Naive thymus-derived CD8-positive, alpha-beta T cell (primary cell): ENCODE measurements at places on chromosomes 3 and 15. TPM values are rescaled to one million over a fixed set of nuclear protein-coding genes. Genes with fewer than 3 reads are reported as not detected.

- H3K27ac ChIP-seq: no peak overlapping the region
- no peaks in the 10 kb centered on the region for H3K36me3 ChIP-seq
- no peaks in the 10 kb centered on the region for H3K27me3 ChIP-seq
Observed at GRCh38 chr3:52353291-52353855, 37.3 kb downstream of the DNAH1 start.

GRCh38 chr15:46344915-46345314 is 710.1 kb downstream of the SQOR start:
- no peaks in the 10 kb centered on the region for H3K4me1 ChIP-seq
- H3K27me3 ChIP-seq: no peaks in the 10 kb centered on the region
- H3K27ac ChIP-seq: no peak overlapping the region
- no peak overlapping the region for H3K4me3 ChIP-seq

GRCh38 chr3:129609591-129610182 is 3.2 kb upstream of the PLXND1 start:
- no peaks in the 10 kb centered on the region for H3K36me3 ChIP-seq
- peak overlapping the region; percentile 3 for H3K27ac ChIP-seq
- H3K4me3 ChIP-seq: no peak overlapping the region
- peaks cover 5% of the 10 kb centered on the region for H3K27me3 ChIP-seq

GRCh38 chr3:171204942-171205341 is 178.4 kb upstream of the SLC2A2 start:
- no peak overlapping the region for H3K27ac ChIP-seq
- H3K27me3 ChIP-seq: no peaks in the 10 kb centered on the region
- peaks cover 53% of the 10 kb centered on the region for H3K36me3 ChIP-seq

DNA sequence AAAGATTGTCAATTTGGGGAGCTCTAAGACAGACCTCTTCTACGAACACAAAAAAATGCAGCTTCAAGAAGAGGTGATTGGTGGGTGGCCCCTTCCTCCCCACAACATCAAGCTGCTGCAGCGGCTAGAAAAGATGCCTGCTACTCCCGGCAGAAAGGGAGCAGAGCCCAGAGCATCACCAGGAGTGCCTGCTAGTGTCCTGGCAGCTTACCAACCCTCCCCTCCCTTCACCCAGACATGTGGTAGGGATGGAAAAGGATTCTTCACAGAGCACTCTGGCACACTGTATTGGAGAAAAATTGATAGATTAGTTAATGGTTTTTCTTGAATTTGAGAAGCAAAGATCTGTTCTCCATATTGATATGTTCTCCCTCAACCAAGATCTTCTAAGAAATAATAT is 10.8 kb downstream of the IP6K1 start:
- H3K27ac ChIP-seq: no peak overlapping the region
- H3K4me3 ChIP-seq: no peak overlapping the region
- no peak for DNase-seq
- H3K27me3 ChIP-seq: no peaks in the 10 kb centered on the region
- no peaks in the 10 kb centered on the region for H3K36me3 ChIP-seq

Gene SI
- total RNA-seq: not detected

GRCh38 chr15:62809115-62809967 is 233.2 kb upstream of the TPM1 start:
- no peak overlapping the region for H3K27ac ChIP-seq
- no peaks in the 10 kb centered on the region for H3K27me3 ChIP-seq
- no peak overlapping the region for H3K4me3 ChIP-seq

DNA sequence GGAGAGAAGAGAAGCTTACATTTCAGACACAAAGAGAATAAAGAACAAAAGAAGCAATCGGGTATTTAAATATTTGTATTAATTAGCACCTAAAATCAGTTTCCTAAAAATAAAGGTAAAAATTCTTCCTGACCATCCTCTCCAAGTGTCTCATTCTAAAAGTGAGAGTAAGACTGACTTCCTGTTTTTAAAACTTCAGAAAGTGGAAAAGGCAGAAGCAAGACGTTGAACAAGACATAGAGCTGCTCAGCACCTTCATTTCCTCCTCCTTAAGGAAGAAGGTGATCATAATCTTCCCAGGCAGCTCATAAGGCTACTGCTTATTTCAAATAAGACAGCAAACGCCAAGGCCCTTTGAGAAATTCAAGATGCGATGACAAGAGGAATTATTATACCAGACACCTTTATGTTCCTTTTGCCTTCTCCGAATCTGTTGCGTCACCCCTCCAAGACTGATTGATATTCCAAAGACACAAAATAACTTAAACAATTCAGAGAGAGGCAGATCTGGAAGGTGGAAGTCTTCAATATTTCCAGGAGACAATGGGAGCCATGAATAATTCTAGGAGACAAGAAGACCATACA is 238.8 kb upstream of the TLE3 start:
- no peak overlapping the region for H3K27ac ChIP-seq
- no peak overlapping the region for H3K4me3 ChIP-seq
- H3K4me1 ChIP-seq: peaks cover 4% of the 10 kb centered on the region
- peaks cover 2% of the 10 kb centered on the region for H3K27me3 ChIP-seq
- no peak for DNase-seq

Gene LRTM1
- total RNA-seq: not detected

Gene GXYLT2
- total RNA-seq: not detected

Gene FGF12
- total RNA-seq: not detected

Gene ALDH1L1
- total RNA-seq: not detected

GRCh38 chr3:12663401-12663935 is 449 bp downstream of the RAF1 start:
- H3K27ac ChIP-seq: peak overlapping the region; percentile 99
- DNase-seq: no peak
- peak overlapping the region; percentile 99 for H3K4me3 ChIP-seq
- no peaks in the 10 kb centered on the region for H3K27me3 ChIP-seq
- H3K4me1 ChIP-seq: peaks cover 48% of the 10 kb centered on the region

DNA sequence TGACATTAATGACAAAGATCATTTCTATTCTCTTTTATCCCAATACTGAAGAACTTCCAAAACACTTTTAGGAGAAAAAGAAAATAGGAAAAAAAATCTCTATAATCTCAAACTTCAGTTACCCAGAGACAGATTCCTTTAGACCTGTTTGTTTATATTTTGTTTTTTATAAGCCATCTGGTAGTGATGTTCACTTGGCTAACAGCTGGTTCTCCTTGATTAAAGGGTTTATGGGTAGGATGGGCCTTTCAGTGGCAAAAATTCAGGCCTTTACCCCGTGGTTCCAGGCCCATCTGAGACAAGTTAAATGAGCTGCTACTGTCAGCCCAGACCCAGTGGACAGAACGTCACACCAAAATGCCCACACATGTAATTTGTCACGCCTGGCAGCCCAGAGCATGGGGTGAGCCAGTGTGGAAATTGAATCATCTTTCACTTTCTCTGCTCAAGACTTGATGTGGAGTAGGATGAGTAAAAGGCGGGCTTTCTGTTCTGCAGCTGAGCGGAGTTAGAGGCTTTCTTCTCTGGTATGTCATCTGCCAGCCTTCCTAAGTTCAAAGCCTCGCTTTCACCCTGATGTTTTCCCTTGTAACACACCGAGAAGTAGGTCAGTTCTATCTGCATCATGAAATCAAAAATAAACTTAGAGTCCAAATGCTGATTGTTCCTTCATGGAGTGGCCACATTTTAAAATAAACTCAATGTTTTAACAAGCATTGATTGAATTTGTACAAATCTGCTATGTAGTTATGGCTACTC is 62.5 kb upstream of the SKOR1 start:
- H3K36me3 ChIP-seq: peaks cover 12% of the 10 kb centered on the region
- H3K27me3 ChIP-seq: no peaks in the 10 kb centered on the region
- H3K27ac ChIP-seq: peak overlapping the region; percentile 79
- peak overlapping the region; percentile 37 for H3K4me3 ChIP-seq
- peaks cover 22% of the 10 kb centered on the region for H3K4me1 ChIP-seq
- DNase-seq: no peak

DNA sequence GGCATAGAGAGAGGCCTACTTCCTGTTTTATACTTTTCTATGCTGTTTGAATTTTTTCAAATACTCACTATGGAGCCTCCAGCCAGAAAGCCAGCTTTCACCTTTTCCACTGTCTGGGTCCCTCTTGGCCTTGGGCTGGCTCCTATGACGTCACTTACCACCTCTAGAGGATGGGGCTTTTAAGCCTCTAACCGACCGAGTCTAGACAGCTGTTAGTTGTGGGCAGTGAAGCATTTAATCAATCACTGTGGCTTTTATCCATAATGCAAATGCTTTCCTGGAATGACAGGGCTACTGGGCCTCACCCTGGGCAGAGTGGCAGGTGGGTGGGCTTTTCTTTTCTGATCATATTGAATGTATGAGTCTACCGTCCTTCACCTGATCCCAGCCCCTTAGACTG is 61.9 kb downstream of the LRRK1 start:
- H3K27ac ChIP-seq: no peak overlapping the region
- H3K36me3 ChIP-seq: peaks cover 26% of the 10 kb centered on the region
- no peak for DNase-seq
- no peaks in the 10 kb centered on the region for H3K4me1 ChIP-seq
- H3K4me3 ChIP-seq: no peak overlapping the region

Gene CERS3
- total RNA-seq: 1.3 TPM

GRCh38 chr3:38628835-38629234 is 20.7 kb downstream of the SCN5A start:
- no peak overlapping the region for H3K4me3 ChIP-seq
- H3K27ac ChIP-seq: no peak overlapping the region
- no peaks in the 10 kb centered on the region for H3K27me3 ChIP-seq
- no peaks in the 10 kb centered on the region for H3K36me3 ChIP-seq

- H3K4me3 ChIP-seq: no peak overlapping the region
- DNase-seq: no peak
- H3K27ac ChIP-seq: no peak overlapping the region
- no peaks in the 10 kb centered on the region for H3K27me3 ChIP-seq
- H3K4me1 ChIP-seq: peaks cover 21% of the 10 kb centered on the region
Observed at GRCh38 chr15:74837482-74838136, 5.3 kb downstream of the ULK3 start.

DNA sequence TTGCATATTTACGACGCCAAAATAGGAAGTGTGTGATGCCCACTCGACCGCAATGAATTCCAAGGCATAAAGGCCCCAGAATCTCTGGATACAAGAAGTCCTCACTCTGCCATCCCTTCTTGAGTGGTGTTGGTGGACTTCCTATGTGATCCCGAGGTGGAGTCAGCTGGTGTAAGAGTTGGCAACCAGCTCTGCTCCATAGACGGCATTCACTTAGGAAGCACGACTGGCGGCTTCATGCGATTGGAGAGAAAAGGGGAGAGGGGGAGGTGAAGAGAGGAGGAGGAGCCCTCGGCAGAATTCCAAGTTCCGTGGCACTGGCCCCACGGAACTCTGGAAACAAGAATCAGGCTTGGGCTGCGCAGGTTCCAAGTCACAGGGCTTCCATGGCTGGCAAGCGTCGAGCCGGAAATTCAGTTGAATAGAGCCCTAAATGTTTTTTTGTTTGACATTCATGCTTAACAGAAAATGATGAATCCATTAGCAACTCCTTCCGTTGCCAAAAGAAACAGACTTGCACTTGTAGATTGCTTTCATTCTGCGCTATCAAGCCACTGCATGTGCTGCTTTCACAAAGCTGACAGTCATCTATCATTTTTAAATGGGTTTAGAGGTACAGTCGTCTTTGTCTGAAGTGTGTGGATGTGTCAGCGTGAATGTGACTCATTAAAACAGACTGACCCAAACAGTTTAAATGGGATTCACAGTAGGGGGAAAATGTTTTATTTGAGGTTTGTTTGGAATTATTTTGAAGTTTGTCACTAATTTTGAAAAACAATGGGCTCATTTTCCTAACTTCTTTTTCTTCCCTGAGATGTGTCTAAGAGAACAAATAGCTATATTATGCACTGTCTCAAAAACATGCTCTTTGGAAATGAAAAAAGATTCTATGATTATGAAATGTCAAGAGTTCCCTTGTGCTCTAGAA is 428.3 kb upstream of the ATP11B start:
- DNase-seq: no peak
- no peaks in the 10 kb centered on the region for H3K4me1 ChIP-seq
- no peak overlapping the region for H3K27ac ChIP-seq
- H3K36me3 ChIP-seq: no peaks in the 10 kb centered on the region
- H3K27me3 ChIP-seq: no peaks in the 10 kb centered on the region

GRCh38 chr3:150371741-150372254 is 36.3 kb upstream of the TSC22D2 start:
- no peaks in the 10 kb centered on the region for H3K27me3 ChIP-seq
- DNase-seq: no peak
- no peaks in the 10 kb centered on the region for H3K4me1 ChIP-seq
- no peaks in the 10 kb centered on the region for H3K36me3 ChIP-seq
- no peak overlapping the region for H3K27ac ChIP-seq

GRCh38 chr15:57321973-57322601 is 54.2 kb upstream of the CGNL1 start:
- H3K36me3 ChIP-seq: no peaks in the 10 kb centered on the region
- peaks cover 6% of the 10 kb centered on the region for H3K4me1 ChIP-seq
- DNase-seq: no peak
- no peak overlapping the region for H3K4me3 ChIP-seq
- no peak overlapping the region for H3K27ac ChIP-seq
